ENCODE measurements at places on chromosomes 16 and 17.

DNA sequence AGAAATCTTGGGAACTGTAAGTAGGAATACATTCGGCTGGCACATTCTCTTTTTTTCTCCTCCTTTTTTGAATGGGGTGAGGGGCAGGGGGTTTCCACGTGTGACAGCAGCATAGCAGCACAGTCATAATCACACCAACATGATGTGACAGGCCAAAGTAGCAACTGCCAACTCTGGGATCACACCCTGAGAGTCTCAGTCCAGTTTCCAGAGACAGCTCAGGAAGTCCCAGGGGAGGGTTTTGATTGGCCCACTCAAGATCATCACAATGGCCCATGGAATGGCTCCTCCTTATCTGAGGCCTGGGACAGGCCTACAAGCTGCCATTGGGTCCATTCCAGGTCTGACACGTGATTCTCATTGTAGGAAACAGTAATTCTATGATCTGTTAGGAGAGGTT is 207.1 kb upstream of the ASIC2 start:
- DNase-seq, result no peak

DNA sequence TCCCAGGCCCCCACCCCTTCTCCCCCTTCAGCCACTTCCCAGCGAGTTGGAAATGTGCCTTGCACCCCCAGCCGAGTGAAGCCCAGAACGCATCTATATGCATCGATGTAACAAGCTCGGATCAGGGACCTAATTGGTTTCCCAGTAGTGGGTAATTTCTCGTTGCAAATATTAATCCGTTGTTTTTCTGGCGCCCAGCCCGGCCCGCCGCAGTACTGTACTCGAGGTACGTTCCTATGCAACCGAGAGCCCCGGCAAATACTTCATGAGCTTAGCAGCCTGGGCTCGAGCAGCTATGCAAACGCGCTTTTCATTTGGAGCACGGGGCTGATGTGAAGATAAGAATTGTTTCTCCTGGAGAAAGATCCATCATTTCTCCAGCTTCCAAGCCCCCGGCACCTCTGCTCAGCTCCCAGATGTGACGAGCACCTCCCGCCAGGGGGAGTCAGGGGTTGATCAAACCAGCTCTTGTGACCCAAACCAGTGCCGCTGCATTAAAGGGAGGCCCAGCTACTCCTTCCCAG is 229.8 kb downstream of the KATNIP start:
- no peak for DNase-seq

DNA sequence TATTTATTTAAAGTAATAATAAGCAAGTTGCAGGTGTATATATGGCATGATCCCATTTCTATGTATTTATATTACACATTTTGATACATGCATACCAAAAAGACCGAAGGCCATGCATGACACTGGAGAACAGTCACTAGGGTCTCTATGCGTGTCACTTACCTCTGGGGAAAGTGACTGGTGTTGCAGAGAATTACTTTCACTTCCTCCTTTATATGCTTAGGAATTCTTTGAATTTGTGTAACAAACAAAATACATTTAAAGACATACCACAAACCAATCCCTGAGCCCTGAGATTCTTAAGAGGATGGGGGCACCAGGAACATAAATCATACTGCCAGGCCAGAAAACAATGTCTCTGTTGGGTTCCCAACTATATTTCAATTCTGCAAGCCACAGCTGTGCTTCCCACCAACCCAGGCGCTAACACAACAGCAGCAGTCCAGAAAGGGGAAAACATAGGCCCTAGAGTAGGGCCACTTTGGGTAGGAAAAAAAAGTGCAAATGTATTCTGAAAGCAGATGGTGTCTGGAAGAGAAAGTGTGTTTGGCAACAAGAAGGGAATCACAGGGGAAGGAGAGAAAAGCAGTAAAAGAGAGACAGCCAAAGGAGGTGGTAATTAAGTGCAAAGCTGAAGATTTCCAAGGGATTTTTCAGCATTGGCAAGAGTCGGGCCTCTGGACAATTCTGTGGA is 24.5 kb upstream of the HYDIN start:
- DNase-seq, result no peak

DNA sequence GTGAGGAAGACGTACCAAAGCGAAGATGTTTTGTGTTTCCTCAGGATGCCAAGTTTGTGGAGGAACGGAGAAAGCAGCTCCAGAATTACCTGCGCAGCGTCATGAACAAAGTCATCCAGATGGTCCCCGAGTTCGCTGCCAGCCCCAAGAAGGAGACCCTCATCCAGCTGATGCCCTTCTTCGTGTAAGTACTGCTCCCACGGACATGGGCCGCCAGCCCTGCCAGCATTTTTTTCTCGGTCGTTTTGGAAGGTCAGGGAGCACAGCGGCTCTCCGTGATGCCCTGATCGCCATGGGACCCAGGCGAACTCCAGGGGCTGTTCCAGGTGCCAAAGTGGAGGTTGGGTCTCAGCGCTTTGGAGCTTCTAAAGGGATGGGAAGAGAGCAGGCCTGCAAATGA is 279.0 kb downstream of the CPPED1 start:
- DNase-seq, result no peak

GRCh38 chr16:56923481-56924091 is 8.4 kb upstream of the HERPUD1 start:
- no peak for DNase-seq

GRCh38 chr17:39543664-39544063 is 64.1 kb downstream of the NEUROD2 start:
- no peak for DNase-seq

- DNase-seq, result peak; percentile 95
Observed at GRCh38 chr17:3804503-3804931, 3.5 kb upstream of the ITGAE start.
